Stomach (tissue), 19 donors: ENCODE measurements at places on chromosomes 2 and 18.

DNA sequence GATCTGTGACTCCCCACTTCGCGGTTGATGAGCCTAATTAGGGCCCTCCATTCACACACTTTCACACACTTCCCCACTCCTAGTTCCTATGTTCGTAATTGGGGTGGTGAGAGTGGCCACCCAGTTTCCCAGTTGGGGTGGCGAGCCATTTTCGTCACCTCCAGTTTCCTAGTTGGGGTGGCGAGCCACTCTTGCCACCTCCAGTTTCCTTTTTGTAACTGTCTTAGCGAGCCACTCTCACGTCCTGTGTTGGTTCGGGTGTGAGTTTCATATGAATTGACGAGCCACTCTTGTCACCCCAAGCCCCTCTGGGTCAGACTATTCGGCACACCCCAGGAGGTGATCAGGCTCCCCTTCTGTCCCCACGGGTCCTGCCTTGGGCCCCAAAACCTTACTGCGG lies 14.0 kb downstream of the CYP20A1 start:
- DNase-seq: no peak

GRCh38 chr18:23856466-23857163 lies 157.9 kb upstream of the TTC39C start:
- DNase-seq: no peak

DNA sequence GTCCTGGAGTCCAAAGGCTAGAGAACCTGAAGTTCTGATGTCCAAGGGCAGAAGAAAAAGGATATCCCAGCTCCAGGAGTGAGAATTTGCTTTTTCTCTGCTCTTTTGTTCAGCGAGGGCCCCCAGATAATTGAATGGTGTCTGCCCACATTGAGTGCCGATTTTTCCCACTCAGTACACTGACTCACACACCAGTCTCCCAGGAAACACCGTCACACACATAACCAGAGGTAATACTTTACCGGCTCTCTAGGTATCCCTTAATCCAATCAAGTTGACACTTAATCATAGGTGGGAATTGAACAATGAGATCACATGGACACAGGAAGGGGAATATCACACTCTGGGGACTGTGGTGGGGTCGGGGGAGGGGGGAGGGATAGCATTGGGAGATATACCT lies 161.5 kb downstream of the WDR7 start:
- DNase-seq: no peak

GRCh38 chr18:52190631-52191030 lies 149.4 kb upstream of the DCC start:
- DNase-seq: no peak

DNA sequence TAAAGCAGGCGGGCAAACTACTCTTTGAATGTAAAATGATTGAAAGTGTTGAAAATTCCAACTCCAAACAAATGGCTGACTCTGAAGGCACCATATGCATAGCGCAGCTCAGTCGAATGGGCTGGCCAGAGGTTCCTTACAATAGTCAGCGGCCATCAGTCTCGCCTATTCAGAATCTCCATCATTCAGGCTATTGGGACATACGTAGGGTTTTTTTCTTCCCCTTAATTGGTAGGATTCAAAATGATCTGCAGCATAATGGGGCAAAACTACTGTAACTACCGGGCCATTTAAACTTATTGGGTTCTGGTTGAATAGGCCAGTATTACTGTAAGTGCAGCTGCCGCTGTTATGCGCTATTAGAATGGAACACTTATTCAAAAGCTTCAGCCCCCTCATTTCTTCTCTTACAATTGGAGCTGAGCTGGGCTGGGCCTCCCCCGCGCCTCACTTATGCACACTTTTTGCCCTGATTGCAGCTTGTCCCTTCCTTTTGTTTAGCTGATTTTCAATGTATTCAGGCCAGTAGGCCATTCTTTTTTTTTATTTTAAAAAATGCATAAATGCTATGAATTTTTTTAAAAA lies 40.4 kb downstream of the SLC9A4 start:
- DNase-seq: no peak

GRCh38 chr2:119222213-119222612 lies 1.4 kb upstream of the STEAP3 start:
- no peak for DNase-seq

GRCh38 chr2:102099536-102100298 lies 42.8 kb upstream of the IL1R1 start:
- DNase-seq: no peak

GRCh38 chr2:47485751-47486300 lies 82.9 kb downstream of the MSH2 start:
- no peak for DNase-seq

GRCh38 chr18:50240080-50240563 lies 26.2 kb downstream of the CFAP53 start:
- DNase-seq: no peak

DNA sequence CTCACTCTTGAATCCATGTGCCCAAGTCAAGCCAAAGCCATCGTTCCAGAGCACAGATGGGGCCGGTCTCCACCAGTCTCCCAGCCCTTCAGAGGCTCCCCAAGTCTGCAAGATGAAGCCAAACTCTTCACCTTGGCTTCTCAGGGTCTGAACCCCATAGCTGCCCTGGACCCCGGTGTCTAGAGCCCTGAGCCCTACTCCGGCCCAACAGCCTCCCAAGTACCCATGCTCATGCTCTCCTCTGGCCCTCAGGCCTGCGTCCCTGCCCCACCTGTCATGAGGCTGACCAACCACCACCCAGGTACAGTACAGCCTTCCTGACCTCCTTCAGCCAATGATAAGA lies 46.0 kb downstream of the ZNF516 start:
- no peak for DNase-seq

DNA sequence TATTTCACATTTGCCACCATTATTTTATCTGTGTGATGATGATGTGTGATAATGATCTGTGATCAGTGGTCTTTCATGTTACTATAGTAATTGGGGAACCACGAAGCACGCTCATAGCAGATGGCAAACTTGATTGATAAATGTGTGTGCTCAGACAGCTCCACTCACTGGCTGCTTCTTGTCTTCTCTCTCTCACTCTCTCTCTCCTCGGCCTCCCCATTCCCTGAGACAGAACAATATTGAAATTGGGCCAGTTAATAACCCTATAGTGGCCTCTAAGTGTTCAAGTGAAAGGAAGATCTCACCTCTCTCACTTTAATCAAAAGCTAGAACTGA lies 60.7 kb upstream of the RAPGEF4 start:
- no peak for DNase-seq

GRCh38 chr2:129849559-129850160 lies 129.8 kb upstream of the RAB6C start:
- no peak for DNase-seq

- no peak for DNase-seq
These were observed 17.4 kb downstream of the IRS1 start for GRCh38 chr2:226782092-226782713.

- no peak for DNase-seq
These were observed 7.3 kb upstream of the SLC3A1 start for GRCh38 chr2:44267796-44268648.

DNA sequence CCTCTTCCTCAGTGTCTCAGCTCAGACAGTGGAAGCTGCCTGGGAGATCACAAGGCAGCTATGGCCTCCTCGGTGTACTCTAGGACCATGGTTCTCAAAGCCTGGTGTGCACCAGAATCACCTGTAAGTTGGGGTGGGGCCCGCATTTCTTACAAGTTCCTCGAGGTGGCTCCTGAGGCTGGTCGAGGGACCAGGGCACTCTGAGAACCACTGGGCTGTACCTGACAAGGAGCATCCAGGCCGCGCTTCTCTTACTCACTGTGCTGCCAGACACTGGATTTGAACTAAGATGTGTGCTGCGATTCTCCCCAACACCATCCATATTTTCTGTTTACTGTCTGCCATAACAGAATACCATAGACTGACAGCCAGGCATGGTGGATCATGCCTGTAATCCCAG lies 59.5 kb downstream of the DIPK1C start:
- DNase-seq: no peak

GRCh38 chr2:61775956-61776570 lies 77.8 kb downstream of the FAM161A start:
- no peak for DNase-seq

GRCh38 chr2:40273734-40274182 lies 178.1 kb downstream of the SLC8A1 start:
- DNase-seq: no peak

GRCh38 chr2:231646476-231646875 lies 53.8 kb downstream of the TEX44 start:
- peak; percentile 55 for DNase-seq

GRCh38 chr18:36284671-36285295 lies 12.7 kb upstream of the FHOD3 start:
- DNase-seq: peak; percentile 84

GRCh38 chr2:228282376-228282775 lies 100.9 kb upstream of the SPHKAP start:
- DNase-seq: no peak

- no peak for DNase-seq
These were observed 601.2 kb downstream of the ADCYAP1 start for GRCh38 chr18:1505856-1506255.

DNA sequence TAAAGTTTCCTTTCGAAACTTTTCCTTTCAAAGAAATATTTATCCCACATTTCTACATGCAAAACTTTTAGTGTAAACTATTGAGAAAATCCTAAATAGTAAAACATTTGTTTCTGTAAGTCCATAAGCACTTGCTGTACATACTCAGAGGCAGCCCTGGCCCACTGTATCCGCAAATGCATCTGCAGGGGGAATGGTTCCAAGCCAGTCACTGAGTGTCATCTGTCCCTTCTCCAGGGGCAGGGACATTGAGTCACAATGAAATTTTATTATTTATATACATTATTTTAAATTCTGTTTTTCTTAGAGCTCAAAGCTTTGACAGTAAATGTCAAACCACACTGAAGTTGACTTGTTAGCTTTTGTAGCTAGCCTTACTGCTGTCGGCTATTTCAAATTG lies 367.2 kb downstream of the MTX2 start:
- DNase-seq: no peak

DNA sequence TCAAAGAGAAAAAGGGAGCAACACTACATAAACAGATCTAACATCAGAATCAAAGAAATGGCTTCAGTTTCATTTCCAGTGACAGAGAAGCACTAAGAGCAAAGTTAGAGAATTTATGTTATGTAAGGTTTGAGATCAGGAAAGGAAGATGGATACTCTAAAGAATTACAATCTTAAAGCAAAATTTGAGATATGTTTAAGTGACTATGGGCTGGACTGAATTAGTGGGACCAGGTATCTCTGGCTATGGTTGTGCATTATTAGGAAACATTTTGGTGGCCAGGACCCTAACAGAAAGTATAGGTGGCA lies 208.2 kb downstream of the CCDC178 start:
- no peak for DNase-seq

GRCh38 chr2:174654419-174654941 lies 56.9 kb upstream of the WIPF1 start:
- DNase-seq: no peak

- DNase-seq: no peak
These were observed 48.9 kb upstream of the HPCAL1 start for GRCh38 chr2:10253596-10254372.

DNA sequence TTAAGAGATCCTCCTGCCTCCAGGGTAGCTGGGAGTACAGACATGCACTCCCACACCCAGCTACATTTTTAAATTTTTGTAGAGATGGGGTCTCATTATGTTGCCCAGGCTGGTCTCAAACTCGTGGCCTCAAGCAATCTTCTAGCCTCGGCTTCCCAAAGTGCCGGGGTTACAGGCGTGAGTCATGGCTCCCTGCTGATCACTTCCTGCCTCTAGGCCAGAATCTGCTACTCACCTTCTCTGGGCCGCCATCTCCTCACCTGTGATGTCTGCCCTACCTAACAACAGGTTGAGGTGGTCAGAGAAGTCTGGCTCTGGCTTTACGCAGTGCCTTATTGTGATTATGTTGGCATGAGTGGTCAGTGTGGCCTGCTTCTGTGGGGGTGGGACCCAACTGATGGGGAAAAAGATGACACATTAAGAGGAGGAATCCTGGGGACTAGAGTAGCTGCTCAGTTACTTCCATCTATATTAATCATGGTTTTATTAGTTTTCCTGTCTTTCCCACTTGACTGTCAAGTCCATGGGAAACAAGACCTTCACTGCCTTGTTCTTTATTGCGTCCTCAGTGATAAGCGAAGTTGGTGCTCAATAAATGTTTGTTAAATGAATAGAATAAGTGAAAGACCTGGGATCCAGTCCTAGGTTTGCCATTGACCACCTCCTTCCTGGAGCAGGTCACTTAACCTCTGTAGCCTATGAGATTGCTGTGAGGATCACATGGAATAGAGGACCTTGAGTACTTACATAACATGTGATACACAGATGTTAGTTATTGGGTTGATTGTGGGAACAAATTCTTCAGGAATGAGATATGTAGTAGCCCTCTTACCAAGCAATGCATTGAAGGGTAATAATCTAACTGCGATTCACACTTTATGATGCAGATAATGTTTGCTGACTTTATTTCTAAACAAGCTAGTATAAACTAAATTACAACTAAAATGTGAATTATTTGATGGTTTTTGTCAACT lies 15.7 kb downstream of the KCTD1 start:
- DNase-seq: no peak

GRCh38 chr2:226334981-226335720 lies 464.5 kb downstream of the IRS1 start:
- DNase-seq: no peak

- peak; percentile 59 for DNase-seq
These were observed 511.6 kb downstream of the ARHGAP15 start for GRCh38 chr2:143640826-143641225.

GRCh38 chr18:58529714-58530354 lies 99.1 kb downstream of the ALPK2 start:
- peak; percentile 70 for DNase-seq

DNA sequence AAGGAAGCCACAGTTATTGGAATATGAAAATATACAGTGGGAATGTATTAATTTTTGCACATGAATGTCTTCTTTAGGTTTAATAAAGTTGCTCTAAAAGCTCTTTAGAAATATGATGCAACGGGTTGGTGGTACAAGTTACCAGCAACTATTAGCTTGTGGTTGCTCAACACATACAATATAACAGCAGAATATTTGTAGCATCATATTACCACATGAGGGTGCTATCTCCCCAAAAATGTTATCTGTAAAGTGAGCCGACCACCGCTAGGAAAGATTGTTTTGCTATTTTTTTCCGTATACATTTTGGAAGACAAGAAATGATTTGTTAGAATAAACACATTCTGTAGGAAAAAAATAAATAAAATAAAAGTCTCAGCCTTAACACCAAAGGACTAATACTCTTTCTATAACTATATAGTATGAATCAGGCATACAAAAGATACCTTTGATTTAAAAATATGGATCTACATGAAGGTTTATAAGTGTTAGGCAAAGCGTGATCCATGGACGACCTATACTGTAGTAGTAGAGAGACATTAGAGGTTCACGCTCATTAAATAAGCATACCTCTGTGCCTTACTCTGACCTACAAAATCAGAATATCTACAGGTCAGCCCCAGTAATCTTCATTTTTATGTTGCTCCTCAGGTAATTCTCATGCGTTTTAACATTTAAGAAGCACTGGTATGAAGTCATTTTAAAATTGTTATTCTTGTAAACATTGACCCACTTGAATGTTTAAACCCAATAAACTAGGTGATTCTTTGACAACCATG lies 1110.6 kb upstream of the ACVR2A start:
- no peak for DNase-seq

DNA sequence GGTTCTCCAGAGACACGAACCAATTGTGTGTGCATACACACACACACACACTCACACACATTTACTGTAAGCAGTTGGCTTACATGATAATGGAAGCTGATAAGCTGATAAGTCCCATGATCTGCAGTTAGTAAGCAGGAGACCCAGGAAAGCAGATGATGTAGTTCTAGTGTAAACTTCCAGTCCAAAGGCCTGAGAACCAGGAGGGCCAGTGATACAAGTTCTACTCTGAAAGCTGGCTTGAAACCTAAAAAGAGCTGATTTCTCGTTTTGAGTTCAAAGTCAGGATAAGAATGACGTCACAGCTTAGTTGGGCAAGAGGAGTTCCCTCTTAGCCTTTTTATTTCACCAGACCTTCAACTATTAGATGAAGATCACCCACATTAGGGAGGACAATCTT lies 558.8 kb upstream of the PIK3C3 start:
- DNase-seq: no peak
